ENCODE measurements at places on chromosomes 2 and 18. TPM values are rescaled to one million over a fixed set of nuclear protein-coding genes. Genes with fewer than 3 reads are reported as not detected.

GRCh38 chr2:73451263-73451972, 65.8 kb downstream of the ALMS1 start:
- no peak for DNase-seq

DNA sequence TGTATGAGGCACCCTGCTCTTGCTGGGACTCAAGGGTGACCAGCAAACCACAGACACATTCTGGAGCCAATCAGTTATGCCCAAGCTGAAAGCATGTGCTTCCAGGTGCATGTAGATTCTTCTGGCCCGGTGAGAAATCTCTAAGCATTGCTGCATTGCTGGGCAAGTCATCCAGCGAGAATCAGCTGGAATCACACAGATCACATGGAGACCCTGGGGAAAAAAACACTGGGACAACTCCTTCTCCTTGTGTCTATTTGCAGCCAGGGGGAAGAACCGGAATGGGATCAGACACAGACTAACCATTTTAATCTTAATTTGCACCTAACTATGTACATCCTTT, 119.7 kb upstream of the KLF7 start:
- DNase-seq = no peak

DNA sequence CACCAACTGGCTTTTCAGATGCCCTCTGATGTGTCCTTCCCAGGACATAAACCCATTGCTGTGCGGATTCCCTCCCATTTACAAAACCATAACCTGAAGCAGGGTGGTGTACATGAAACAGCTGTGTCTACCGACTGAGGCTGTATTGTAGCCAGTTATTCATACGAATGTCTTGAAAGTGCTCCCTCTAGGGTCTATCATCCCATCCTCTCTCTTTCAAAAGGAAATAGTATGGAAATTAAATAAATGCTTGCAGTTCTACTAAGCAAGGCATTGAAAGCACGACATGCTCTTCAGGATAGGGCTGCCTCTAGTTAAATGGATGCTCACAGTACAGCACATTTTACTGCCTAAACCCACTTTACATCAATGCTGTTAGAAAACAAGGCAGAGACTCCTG, 112.2 kb upstream of the PXDN start:
- no peak for DNase-seq

DNA sequence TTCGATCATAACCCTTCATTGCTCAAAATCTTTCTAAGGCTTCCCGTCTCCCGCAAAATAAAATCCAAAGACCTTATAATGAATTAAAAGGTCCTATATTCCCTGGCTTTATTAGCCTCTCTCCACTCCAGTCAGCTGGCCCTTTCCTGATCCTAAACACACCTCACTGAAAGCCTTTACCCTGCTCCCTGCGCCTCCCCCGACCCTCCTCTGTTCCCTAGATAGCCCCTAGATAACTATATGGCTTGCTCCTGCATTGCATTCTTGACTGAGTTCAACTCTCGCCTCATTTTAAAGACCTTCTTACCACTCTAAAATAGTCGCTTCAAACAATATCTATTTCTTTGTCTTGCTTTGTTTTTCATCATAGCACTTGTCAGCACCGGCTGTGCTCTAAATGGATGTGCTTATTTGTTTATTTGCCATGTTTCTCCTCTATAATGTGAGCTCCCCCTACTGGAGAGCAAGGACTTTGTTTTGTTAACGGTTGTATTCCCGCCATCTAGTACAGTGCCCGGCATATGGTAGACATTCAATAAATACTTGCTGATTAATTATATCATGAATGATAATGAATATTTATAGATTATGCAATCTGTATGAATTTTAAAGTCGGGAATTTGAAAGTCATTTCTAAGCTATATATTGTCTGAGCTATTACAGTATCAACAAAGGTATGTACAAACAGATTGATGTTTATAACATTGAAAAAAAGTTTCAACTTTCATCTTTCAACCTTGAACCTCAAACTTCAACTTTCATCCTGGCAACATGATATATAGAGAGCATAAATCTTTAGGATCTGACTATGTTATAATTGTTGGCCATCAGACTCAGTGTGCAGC, 32.4 kb upstream of the VIT start:
- DNase-seq = peak; percentile 45

DNA sequence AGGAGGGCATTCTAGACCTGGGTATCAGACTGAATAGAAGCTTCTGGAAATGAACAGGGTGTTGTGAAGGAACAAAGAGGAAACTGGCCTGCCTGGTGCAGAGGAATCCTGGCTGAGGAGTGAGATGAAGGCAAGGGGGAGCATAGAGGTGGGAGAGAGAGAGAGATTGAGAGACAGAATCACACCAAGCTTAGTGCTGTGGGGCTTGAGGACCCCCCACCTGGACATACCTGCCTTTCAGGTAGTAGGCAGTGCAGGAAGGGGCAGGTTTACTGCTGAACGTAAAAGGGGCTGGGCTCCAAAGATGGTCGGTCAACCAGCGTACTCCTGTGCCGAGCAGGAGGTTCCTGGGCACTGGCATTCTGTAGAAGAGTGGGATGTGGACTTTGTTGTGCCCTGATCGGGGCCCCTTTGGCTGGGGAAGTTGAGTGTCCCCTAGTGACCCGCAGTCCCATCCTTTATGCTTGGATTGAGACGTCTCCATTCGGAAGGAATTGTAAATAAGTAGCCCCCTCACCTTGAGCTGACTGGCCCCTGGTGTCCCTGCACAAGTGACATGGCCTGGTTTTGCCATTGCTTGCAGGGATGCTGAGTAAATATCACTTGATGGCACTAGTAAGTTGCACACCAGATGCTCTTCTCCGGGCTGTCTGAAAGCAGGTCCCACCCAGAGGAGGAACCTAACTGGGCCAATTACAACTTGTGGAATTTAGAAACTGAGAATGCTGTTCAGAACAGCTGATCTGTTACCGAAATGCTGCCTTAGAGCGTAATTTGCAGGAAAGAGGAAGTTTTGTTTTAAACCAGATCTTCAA, 1.4 kb downstream of the UBE2F start:
- DNase-seq = no peak

GRCh38 chr2:44906972-44907371, 34.5 kb upstream of the SIX3 start:
- no peak for DNase-seq

- no peak for DNase-seq
Observed at GRCh38 chr2:66578687-66579106, 143.8 kb downstream of the MEIS1 start.

DNA sequence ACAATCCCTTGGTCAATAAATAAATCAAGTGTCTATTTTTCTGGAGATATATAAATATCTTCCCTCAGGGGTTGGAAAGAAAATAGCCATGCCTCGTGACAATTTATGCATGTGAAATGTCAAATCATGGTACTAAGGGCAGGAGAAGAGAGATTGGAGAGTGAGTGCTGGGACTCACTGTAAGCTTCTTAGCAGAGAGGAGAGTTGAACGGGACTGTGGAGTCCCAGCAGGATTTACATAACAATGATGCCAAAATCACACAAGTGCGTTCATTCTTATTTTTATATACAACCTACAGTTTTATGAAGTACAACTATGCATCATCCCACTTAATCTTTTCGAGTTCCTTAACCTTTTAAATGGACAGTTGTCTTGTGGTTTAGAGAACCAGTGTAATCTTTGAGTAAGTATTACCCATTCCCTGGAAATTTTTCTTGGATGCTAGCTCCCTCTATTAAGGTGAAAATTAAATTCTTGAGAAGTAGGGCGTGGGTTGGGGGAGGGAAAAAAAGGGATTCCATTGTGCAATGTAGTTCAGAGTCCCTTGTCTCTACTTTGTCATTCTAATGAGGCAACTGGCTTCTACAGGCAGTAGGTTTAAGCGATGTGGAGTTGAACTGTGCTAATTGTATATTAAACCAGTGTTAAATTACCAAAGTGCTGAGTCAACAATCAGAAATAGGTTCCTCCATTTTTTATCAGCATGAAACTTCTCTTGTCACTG, 143.6 kb upstream of the EPHA4 start:
- DNase-seq = no peak

NXPH2 gene
- total RNA-seq = 1.3 TPM

GRCh38 chr2:147492471-147492870, 352.4 kb upstream of the ACVR2A start:
- DNase-seq = no peak

DNA sequence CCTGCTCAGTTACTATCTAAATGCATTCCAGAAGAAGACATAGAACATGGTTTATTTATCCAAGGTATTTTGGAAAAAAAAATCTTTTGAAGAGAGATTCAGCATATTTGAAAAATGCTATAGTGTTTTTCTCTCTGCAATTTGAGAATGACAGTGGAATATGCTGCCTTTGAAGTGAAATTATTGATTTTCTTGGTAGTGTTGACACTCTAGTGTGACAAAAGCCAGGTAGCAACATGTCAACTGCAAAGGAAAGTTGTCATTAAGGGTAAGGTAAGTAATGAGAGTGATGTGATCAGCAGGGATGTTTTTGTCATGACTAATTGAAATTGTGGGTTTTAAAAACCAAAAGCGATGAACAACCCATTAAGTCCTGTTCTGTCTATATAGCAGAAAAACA, 1387.1 kb upstream of the TMEFF2 start:
- DNase-seq = no peak

- no peak for DNase-seq
Observed at GRCh38 chr2:47272905-47273758, 118.0 kb upstream of the STPG4 start.

GRCh38 chr18:65592435-65592834, 158.4 kb upstream of the CDH7 start:
- peak; percentile 39 for DNase-seq

CNNM3 gene
- 22.5 TPM for total RNA-seq

BOLL gene
- total RNA-seq = not detected

- no peak for DNase-seq
Observed at GRCh38 chr2:200087451-200087850, 132.1 kb downstream of the MAIP1 start.

TIA1 gene
- total RNA-seq = 130 TPM

GKN1 gene
- total RNA-seq = not detected

MOCOS gene
- total RNA-seq = 25.7 TPM

CTLA4 gene
- not detected for total RNA-seq

DNA sequence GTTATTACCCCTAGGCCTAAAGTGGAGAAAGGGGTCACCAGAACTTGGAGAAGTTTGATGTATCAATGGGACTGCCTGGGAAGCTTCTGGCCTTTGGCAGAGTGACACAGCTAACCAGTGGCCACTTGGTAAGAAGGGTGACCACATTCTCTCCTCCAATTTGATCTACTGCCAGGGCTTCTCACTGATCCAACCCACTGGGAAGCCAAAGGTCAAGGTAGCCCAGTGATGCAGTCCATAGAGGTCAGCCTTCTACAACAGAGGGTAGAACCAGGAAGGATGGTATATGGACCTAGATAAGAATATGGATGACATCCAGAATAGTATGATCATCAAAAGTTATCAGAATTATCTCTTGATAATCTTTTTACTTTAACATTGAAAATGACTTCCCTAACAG, 493.6 kb downstream of the NYAP2 start:
- no peak for DNase-seq

- DNase-seq = no peak
Observed at GRCh38 chr2:37466533-37467222, 122.2 kb downstream of the QPCT start.

DNA sequence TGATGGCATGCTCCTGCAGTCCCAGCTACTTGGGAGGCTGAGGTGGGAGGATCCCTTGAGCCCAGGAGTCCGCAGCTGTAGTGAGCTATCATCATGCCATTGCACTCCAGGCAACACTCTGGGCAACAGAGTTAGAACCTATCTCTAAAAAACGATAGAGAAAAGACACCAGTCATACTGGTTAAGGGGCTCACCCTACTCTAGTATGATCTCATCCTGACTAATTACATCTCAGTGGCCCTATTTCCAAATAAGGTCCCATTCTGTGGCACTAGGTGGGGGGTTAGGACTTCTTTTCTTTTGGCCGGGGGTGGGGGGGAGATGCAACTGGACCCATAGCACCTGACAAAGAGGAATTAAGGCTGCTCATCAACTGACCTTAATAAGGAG, 163.2 kb upstream of the NCK2 start:
- DNase-seq = no peak

GRCh38 chr2:105038383-105039061, 653 bp downstream of the MRPS9 start:
- no peak for DNase-seq

DNA sequence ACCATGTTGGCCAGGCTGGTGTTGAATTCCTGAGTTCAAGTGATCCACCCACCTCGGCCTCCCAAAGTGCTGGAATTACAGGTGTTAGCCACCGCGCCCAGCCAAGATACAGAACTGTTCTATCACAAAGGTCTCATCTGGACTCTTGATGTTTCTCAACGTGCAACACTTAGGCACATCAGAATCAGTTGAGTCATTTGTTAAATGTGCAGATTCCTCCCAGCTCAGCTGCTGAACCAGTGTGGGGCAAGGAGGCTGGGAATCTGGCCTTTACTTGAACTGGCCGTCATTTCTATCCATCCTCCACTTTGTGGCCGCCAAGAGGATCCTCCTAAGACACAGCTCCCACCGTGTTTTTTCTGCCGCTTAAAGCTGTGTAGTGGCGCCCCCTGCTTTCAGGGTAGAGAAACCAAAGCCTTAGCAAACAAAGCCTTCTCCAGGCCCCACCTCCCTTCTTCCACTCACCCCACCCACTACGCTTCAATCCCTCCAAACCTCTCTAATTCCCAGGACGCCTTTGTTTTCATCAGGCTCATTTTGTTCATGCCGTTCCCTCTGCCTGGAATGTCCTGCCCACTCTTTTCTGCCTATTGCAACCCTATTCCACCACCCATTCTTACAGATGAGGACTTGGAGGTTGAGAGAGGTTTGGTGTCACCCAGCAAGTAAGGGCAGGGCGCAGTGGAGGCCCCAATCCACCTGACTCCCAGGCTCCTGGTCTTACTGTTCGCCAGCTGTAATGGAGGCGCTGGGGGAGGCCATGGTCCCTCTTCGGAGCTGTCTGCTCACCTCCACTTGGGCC, 776 bp upstream of the SPEG start:
- peak; percentile 45 for DNase-seq

GRCh38 chr2:152729844-152730243, 11.4 kb downstream of the ARL6IP6 start:
- DNase-seq = no peak

- no peak for DNase-seq
Observed at GRCh38 chr2:22801071-22801470, 583.9 kb upstream of the KLHL29 start.

- peak; percentile 63 for DNase-seq
Observed at GRCh38 chr2:25690058-25690457, 16.7 kb upstream of the DTNB start.
